ENCODE measurements at places on chromosomes 7 and 10.

DNA sequence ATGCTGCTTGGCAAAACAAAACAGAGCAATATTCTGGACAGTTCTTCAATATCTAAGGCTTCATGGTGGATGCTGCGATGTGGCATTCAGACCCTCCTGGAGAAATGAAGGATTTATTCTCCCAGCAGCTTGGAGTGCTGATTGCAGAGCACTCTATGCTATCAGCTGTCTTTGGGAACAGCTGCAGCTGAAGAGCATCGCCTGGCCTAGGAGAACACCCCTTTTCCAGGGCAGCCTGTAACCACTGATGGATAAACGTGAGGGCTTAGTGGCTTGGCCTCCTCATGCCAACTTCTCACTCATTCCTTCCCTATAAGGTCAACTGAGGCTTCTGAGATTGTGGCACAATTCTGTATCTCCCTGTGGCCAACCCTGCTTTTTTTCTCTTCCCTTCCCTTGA lies 638.1 kb upstream of the CNTNAP2 start:
- no peak for DNase-seq

DNA sequence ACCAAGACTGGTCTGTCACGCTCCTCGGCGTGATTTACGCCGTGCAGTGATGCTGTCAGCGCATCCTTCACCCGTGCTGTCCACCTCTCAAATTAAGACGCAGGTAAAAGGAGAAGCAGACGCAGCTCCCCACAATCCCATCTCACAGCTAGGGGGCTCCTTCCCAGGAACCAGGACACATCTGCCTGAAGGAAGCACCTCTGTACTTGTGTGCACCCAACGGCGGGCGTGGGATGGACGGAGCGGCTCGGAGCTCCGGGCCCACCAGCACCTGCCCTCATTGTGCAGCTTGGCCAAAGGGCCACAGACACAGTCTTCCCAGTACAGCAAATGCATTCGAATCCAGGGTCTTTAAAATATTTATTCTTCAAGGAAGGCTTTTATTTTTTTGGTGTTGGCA lies 55.3 kb downstream of the STK32C start:
- no peak for DNase-seq

- DNase-seq: no peak
Observed at GRCh38 chr7:142875456-142875855, 10.1 kb downstream of the TRPV6 start.

DNA sequence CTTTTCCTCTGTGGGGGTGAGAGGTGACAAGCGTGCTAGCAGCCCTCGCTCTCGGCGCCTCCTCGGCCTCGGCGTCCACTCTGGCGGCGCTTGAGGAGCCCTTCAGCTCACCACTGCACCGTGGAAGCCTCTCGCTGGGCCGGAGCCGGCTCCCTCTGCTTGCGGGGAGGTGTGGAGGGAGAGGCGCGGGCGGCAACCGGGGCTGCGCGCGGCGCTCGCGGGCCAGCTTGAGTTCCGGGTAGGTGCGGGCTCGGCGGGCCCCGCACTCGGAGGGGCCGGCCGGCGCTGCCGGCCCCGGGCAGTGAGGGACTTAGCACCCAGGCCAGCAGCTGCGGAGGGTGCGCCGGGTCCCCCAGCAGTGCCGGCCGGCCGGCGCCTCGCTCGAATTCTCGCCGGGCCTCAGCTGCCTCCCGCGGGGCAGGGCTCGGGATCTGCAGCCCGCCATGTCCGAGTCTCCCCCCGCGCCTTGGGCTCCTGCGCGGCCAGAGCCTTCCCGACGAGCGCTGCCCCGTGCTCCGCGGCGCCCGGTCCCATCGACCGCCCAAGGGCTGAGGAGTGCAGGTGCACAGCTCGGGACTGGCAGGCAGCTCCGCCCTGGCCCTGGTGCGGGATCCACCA lies 352.8 kb upstream of the PODXL start:
- no peak for DNase-seq

DNA sequence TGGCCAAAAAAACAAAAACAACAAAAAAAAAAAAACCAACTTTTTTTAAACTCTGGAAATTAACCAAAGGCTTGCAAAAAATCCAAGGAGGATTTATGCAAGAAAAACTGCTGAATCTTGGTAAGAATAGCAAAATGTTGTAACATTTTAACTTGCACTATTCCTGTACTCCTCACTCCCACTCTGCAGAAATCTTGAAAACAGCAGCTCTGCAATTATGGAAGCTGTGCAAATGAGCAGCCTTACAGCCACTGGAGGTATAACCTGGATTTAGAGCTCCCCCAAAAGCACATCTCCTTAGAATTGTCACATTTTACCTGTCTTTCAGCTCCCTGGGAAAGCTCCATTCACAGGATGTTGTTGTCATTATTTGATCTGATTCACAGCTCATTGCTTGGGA lies 41.8 kb upstream of the LRGUK start:
- no peak for DNase-seq

DNA sequence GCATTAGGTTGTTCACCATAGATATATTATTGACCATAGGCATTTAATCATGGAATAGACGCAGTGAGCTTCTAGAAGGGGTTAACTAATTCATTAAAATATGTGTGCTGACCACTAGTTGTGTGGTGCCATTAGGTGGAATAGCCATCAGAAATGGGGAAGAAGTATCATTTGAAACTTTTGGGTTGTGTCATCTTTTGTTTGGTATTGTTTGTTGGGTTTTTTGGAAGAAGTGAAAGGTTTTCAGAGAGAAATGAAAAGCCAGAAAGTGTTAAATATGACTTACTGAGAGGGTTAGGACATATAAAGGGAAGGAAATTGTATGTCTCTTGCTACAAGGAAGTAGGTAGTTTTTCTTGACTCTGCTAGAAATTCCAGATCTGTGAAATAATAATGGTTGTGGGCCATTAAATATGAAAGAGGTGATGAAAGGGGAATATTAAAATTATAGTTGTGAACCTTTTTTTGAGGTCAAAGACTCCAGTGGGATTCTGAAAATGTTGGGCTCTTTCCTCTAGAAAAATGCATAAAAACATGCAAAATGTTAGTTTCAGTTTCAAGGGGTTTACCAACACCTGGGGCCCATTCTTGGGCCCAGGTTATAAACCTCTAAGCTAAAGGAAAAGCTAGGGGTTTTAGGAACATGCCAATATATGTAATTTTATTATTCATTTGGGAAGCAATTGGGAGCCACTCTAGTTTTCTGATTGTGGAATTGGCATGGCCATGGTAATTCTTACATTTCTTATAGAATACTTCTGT lies 348.5 kb downstream of the BBS9 start:
- DNase-seq: no peak

DNA sequence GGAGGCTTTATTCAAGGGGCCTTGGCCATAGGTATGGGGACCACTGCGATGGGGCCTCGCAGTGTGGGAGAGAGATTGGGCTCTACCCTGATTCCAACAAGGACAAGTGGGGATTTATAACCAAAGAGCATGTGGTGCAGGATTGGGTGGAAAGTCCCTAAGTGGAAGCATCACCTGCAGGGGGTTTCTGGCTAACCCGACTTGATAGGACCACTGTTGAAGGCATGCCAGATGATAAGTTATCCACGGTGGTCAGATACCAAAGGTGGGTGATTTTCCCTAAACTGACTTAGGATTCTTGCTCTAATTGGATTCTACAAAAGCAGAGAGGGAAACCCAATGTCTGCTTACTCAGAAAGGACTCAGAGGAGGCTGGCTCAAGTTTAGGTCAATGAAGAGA lies 429.6 kb upstream of the LRGUK start:
- DNase-seq: no peak
